ENCODE measurements at places on chromosomes 12 and 14.
A peak's percentile ranks its signal among the peaks of the same experiment; 100 is the strongest.

DNA sequence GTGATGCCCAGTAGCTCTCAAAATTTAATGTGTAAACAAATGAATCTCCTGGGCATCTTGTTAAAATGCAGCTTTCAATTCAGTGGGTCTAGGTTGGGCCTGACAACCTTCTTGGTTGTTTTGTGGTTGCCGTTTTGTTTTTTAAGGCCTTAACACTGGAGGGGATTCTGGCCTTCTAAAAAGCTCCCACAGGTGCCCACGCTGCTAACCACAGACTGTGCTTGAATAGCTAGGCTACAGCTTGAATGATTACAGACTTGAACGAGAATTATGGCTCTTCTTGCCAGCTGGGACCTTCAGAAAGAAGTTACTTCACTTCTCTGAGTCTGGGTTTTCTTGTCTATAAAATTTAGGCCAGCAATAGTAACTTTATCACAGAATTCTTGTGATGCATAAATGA, 1.3 kb upstream of the FLVCR2 start:
- no peak for DNase-seq

GRCh38 chr12:13609894-13610679, 371.3 kb downstream of the GRIN2B start:
- DNase-seq = no peak

DNA sequence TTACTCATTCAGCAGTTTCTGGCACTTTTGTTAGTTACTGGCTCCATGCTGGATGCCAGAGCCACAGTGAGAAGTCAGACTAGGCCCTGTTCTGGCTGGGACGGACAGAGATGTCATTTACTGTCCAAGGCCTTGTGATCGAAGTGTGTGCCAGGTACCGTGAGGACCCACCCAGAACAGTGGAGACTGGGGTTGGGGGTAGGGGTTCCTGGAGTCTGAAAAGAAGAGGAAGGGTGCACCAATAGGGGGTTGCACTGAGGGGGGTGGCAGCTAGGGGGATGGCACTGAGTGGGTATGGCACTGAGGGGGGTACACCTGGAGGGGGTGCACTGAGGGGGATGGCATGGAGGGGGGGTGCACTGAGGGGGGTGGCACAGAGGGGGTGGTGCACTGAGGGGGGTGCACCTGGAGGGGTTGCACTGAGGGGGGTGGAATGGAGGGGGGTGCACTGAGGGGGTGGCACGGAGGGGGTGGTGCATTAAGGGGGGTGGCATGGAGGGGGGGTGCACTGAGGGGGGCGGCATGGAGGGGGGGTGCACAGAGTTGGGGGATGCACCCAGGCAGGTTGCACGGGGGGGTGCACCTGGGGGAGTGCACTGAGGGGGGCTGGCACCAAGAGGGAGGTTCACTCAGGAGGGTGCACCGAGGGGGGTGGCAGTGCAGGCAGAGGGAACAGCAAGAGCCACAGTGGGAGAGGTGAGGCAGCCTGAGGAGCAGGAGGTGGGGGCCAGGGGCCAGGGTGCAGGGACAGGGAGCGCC, 10.6 kb upstream of the CYP46A1 start:
- no peak for DNase-seq

GRCh38 chr14:93231129-93231979, 24.3 kb downstream of the UBR7 start:
- peak; percentile 46 for DNase-seq

- DNase-seq = peak; percentile 90
Observed at GRCh38 chr12:10749700-10750384, 26.7 kb upstream of the YBX3 start.

DNA sequence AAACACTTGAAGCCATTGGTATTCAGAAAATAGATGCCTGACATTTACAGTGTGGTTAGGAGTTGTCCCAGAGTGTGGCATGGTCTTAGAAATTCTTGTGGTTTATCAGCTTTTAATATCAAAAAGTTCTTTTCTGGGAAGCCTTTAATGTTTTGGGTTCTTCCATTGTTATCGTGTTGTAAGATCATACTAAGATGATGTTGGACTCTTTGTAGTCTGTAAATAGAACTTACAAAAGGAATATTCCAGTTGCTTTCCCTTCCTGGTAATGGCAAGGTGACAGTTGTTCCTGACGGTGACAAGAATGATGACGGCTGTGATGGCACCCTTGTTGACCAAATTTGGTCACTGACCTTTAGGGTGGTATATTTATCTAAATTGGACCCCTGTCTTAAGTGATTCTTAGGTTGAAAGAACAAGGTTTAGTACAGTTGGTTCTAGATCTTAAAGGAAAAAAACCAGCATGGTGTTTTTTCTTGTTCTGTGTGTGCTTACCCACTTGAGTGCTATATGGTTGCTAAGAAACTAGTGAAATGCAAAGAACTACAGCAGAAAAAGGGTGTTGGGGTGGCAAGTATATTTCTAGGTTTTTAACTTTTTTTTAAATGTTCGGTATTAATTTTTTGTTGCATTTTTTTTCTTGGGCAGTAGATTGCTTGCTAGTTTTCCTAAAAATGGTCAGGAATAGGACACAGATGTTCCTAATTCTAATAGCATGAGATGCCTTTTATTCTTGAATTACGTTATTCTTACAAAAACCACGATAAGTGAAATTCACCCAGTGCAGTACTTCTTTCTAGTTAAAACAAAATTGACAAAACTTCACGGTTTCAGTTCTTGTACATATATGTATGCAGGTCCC, 2.1 kb downstream of the ATP2A2 start:
- no peak for DNase-seq

DNA sequence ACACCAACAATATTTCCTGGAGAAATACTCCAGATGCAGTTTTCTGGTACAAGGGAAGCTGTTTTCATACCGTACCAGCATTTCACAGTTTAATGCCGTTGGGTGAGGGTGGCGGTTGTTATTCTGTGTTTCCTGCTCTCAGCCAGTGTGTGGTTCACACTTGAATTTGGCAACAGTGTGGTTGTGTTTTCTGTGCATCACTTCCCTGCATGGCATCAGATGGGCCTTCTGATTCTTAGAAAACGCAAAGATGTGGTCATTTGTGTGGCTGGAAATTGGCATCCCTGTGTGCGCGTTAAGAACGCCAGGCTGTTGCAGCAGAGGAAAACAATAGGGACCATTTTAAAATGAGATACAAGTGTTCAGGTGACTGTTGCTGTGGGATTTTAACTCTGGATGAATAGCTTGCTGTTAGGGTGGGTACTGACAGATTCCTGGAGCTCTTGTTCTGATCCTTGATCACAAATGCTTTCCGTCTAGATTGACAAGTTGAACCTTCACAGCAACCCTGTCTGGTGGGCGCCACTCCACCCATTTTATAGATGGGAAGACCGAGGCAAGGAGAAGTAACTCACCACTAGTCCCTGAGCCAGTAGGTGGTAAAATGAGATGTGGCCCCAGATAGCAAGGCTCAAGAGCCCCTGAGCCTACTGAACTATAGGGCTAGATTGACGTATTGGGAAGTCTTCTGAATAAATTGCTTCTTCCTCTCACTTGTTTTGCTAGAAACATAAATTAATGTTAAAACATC, 231.2 kb downstream of the CHST11 start:
- no peak for DNase-seq

DNA sequence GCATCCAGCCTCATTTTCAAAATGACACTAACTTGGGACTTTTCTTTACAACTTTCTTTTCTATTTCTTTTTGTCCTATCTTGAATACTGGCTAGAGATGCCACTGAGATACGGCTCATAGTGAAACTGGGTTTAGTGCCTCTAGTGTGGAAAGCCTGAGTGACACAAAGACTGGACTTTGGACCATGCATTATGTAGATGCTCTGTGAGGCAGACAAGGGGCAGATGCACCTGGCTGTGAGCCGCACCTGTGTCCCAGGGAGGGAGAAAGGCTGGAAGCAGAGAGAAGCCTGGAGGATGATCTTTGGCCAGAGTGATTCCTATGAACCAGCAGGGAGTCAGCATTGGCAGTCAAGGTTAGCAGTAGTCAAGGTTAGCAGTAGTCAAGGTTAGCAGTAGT, 852.3 kb upstream of the TMEM132C start:
- DNase-seq = no peak

- DNase-seq = no peak
Observed at GRCh38 chr12:47965581-47965980, 2.2 kb downstream of the TMEM106C start.

- DNase-seq = peak; percentile 23
Observed at GRCh38 chr12:690466-690865, 27.2 kb upstream of the NINJ2 start.

- DNase-seq = no peak
Observed at GRCh38 chr12:18629445-18629844, 108.4 kb downstream of the PLCZ1 start.

DNA sequence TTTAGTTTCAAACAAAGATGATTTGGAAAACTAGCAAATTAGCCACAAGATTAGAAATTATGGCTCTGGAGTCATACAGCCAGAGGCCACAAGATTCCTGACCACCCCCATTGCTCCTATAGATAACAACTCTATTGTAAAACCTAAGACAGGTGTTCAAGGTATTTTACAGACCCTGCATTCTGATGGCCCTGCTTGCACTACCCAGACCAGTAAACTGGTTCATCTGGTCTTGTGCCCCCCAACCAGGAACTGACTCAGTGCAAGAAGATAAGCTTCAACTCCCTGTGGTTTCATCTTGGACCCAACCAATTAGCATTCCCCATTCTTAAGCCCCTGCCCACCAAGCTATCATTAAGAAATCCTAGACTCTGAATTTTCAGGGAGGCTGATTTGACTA, 125.0 kb downstream of the CCDC60 start:
- DNase-seq = no peak

GRCh38 chr12:119786539-119786938, 90.6 kb downstream of the CIT start:
- no peak for DNase-seq

- no peak for DNase-seq
Observed at GRCh38 chr12:85836197-85837090, at the start of gene RASSF9. Gene RASSF9 (minus strand): TSS chr12:85836409. CDS start chr12:85836201, 208 bp downstream.

DNA sequence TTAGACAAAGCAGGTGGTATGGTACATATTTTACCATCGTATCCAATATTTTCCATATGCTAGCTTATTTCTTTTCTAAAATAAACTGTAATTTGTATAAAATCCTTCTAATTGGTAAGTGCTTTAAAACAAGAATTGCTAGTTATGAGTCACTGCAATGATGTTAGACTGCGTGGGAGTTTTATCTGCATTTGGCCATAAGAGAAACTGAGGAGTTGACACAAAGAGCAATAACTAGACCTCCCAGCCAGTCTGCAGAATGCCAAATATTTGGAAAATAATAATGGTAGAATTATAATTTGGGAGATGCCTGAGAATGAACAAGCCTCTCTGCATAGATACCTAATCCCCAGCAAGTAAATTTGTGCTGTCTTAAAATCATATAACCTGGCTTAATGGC, 61.7 kb upstream of the PTPRR start:
- DNase-seq = no peak

DNA sequence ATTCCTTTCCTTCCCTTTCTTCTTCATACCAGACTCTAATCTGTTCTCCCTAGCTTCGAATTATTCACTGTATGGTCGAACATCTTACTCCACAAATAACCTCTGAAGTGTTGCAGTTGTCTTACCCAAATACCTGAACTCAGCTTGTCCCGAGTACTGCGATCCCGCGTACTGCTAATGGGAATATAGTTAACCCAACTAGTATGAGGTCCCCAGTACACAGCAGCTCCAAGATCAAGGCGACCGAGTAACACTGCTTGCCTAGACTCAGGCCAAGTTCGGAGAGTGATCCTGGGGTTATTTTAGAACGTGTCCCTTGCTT, 462 bp upstream of the ETNK1 start:
- no peak for DNase-seq

GRCh38 chr14:69066396-69067171, 86.3 kb downstream of the DCAF5 start:
- no peak for DNase-seq

DNA sequence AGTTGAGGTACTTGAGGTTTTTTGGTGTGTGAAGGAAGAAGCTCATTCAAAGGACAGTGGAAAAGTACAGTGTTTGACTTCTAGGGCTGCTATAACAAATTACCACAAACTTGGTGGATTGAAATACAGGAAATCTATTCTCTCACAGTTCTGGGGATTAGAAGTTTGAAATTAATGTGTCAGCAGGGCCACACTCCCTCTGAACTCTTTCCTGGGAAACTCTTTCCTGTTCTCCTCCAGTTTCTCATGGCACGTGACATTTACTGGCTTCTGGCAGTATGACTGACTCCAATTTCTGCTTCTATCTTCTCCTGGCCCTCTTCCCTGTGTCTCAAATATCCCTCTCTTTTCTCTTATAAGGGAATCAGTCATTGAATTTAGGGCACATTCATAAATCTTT, 160.2 kb downstream of the CCDC91 start:
- DNase-seq = peak; percentile 54

DNA sequence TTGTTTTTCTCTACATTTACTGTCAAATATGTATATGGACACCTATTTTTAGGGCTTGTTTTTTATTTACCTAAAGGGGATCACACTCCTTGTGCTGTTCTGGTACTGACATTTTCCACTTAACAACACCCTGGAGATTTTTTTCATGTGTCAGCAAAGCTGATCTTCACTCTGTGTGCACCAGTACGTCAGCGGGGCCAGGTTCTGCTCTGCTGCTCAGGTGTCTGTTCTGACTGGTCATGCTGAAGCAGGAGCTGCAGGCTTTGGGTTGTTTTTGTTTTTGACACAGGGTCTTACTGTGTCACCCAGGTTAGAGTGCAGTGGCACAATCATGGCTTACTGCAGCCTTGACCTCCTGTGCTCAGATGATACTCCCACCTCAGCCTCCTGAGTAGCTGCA, 81.9 kb upstream of the CCND2 start:
- DNase-seq = no peak

- no peak for DNase-seq
Observed at GRCh38 chr14:95250140-95250769, 69.5 kb downstream of the CLMN start.

- DNase-seq = no peak
Observed at GRCh38 chr12:130451001-130451930, 113.6 kb downstream of the PIWIL1 start.

DNA sequence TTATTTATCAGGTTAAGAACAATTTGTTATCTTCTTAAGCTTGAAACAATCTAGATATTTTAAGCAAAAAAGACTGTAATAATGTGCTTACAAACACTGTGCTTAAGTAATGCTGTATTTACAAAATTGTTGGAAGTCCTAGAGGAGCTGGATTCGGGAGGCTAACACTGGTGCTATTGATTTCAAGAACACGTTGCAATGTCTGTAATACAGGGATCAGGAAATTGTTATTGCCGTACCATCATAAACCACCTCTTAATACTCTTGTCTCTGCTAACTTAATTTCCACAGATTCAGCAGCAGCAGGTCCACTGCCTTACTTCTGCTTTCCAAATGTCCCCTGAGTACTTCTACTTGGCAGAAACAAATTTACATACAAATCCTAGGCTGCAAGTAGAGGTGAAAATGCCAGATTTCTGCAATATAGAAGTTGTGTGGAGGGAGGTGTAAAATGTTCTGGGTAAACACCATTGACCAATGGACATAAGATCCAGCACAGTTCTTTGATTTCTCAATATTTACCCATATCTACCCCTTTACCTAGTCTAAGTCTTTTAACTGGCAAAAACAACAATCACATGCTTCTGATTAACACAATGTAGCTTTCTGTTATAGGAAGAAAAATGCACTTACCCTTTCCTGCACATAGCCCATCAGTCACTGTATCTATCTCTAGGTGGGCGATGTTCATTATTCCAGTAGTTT, 663.4 kb downstream of the TMTC2 start:
- DNase-seq = no peak

- no peak for DNase-seq
Observed at GRCh38 chr14:55451950-55452349, 11.5 kb upstream of the TBPL2 start.

Measured in foreskin melanocyte (primary cell).